GM12891 (cell line): ENCODE measurements at places on chromosomes 1 and 21.

DNA sequence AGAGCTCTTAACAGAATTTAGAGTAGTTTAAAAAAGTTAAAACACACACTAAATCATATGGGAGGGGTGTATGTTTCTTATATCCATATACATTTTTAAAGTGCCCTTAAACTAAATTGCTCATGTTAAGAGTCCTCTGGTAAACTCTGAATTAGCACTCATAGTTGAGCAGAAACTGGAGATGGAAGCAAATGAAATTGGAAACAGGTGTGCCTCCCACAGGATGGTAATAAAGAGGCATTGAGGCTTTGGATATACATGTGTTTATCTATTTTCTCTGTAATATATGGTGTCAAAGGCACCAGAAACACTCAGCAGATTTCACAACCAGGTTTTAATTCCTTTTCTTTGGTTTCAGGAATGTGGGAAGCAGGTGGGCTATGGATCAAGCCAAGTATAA lies 188.6 kb downstream of the HS2ST1 start:
- DNase-seq, result no peak

DNA sequence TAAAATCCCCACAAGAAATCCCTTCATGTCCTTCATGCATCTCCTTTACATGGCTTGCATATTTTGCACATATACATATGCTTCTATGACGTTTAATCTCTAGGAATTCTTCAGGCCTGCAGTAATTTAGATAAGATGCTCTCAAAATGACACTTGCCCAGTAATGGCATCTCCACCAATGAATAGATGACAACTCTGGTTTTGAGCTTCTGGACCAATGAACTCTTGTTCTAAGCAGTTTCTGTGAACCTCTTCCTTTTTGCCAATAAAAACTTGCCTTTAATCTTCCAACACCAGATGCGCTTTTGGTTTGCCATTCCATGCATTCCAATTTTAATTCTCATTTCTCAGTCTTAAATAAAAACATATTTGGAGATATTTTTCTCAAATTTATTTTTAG lies 189.8 kb upstream of the OLFM3 start:
- no peak for DNase-seq

- no peak for DNase-seq
Measured at GRCh38 chr1:9766759-9767442, 56.9 kb downstream of the CLSTN1 start.

GRCh38 chr1:167762061-167762746 lies 40.4 kb downstream of the MPZL1 start:
- no peak for DNase-seq

GRCh38 chr1:68442822-68443556 lies 6.8 kb downstream of the RPE65 start:
- no peak for DNase-seq

GRCh38 chr1:168835791-168836190 lies 106.8 kb upstream of the DPT start:
- no peak for DNase-seq

DNA sequence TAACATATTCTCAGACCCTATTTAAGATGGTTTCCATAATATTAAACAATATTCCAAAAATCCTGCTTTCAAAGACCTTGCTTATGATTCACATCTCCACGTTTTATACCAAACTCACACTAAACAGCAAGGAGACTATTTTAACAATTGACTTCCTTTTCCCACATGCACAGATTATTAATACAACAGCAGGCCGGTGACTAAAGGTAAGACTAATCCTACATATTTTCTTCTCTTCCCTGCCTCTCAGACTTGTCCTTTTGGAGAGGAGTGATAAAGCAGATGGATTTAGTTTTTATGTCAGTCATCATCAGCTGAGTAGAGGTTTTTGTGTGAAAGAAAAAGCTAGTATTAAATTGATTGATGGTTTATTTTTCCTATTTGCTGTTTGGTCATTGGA lies 400.6 kb downstream of the NTNG1 start:
- DNase-seq, result no peak

DNA sequence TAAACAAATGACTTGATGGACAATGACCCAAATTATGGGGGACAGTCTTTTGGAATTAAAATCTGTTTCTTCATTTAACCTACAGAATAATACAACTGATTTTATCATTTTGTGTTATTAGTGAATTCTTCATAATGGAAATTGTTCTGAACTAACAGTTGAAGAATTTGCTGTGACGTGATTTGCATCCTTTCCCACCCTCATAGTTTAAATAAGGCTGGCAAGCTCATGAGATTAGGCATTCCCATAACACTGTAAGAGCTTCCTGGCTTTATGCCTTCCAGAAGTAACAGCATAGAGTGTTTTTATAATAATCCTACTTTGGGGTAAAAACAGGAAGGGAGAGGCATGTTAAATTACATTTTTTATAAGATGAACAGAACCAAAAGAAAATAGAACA lies 95.7 kb downstream of the ATP6V1G3 start:
- no peak for DNase-seq

DNA sequence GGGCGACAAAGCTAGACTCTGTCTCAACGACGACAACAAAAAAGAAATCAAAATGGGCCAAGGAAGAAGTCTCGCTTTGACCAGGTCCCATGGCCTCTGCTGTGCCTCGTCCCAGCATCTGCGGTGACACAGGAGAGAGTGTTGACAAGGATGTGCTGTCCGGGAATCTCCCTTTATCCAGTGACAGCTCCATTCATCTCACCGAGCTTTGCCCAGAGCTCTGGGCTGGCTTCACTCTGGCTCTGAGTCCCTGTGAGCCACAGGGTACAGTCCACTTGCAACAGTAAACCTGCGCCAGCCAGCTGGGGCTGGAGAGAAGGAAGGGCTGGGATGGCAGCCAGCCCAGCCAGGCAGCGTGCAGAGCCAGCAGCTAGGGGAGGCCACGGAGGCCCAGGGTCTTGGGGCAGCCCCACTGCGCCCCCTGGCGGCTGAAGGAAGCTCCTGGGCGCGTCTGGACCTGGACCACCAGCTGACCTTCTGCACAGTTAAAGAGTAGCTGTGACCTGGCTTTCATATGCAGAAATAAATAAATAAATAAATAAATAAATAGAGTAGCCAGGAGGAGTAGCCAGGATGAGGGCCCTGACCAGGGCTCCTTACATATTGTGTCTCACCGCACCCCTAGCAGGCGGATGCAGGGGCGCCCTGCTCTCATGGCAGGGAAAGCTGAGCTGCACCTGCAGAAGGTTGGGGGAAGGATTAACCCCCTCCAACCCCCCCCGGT lies 29.7 kb downstream of the ENO1 start:
- DNase-seq, result peak; percentile 84

- DNase-seq, result no peak
Measured at GRCh38 chr21:29384683-29385359, 86.1 kb downstream of the BACH1 start.

- DNase-seq, result no peak
Measured at GRCh38 chr1:99279525-99279924, 15.2 kb downstream of the PLPPR4 start.

- DNase-seq, result no peak
Measured at GRCh38 chr1:206579747-206580437, 32.4 kb downstream of the EIF2D start.

- no peak for DNase-seq
Measured at GRCh38 chr1:46464013-46464548, 25.6 kb upstream of the DMBX1 start.

DNA sequence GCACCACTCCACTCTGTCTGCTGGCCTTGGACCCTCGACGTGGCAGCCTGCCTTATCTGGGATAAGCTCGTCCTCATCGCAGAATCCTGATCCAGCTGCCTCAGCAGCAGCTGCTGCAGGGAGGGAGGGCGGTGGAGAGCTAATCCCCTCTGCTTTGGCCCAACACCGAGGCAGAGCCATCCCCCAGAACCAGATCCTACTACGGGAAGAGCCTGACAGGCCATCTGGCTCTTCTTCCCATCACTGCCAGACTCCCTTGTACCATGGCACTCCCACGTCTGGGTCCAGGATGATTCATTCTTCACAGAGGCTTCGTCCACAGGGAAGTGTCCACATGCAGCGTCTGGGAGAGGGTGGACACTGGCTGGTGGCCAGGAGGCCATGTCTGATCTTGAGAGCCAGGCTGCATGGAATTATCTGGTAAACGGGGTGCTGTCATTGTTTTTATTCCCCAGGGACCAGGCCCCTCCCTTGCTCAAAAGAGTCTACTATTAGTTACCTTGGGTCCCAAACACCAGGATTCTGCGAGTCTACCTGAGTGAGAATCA lies 14.6 kb upstream of the PKP1 start:
- no peak for DNase-seq

GRCh38 chr1:236396665-236397043 lies 2.6 kb downstream of the EDARADD start:
- no peak for DNase-seq

- no peak for DNase-seq
Measured at GRCh38 chr1:186620566-186621350, 59.5 kb downstream of the PTGS2 start.

- DNase-seq, result no peak
Measured at GRCh38 chr1:243501002-243501401, 245.2 kb downstream of the SDCCAG8 start.

GRCh38 chr1:248805876-248806275 lies 19.8 kb downstream of the SH3BP5L start:
- DNase-seq, result no peak

- DNase-seq, result no peak
Measured at GRCh38 chr1:68673771-68674170, 176.9 kb upstream of the DEPDC1 start.

GRCh38 chr1:202126426-202126825 lies 3.7 kb downstream of the GPR37L1 start:
- no peak for DNase-seq

GRCh38 chr1:236141447-236142252 lies 689 bp upstream of the GPR137B start:
- DNase-seq, result peak; percentile 60

DNA sequence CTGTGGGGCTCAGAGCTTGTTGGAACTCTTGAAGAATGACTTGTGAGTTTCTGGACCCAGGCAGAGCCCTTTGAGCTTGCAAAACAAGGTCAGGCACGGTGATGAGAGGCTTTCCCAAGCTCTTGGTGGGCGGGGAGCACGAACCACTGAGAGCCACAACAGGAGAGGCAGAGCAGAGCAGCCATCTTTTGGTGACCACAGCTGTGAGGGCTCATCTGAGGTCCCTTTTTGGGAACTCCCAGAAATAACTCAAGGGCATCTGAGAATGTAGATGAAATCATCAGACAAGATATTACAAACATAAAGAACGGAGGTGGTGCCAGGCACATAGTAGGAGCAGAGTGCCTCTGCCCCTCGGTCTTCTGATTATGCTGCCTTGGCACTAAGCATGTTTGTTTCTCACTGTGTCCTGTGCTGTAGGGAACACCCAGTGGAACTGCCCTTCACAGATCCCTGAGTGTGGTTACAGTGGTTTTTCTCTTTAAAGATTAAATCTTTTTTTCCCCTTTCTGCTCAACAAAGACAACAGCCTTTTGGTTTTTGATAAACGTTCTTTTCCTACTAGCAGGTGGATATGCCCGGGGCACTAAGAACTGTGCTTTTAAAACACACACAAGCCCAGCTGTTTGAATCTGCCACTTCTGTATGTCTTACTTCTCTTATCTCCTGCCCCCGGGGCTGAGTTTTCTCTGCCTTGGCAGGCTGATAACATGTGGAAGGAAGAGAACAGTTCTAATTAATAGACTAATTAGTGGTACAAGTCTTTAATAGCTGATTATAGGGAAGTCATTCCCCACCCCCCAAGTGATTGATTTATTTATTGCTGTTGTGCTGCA lies 37.7 kb downstream of the CD34 start:
- no peak for DNase-seq

GRCh38 chr1:6745073-6745472 lies 40.2 kb upstream of the CAMTA1 start:
- no peak for DNase-seq

DNA sequence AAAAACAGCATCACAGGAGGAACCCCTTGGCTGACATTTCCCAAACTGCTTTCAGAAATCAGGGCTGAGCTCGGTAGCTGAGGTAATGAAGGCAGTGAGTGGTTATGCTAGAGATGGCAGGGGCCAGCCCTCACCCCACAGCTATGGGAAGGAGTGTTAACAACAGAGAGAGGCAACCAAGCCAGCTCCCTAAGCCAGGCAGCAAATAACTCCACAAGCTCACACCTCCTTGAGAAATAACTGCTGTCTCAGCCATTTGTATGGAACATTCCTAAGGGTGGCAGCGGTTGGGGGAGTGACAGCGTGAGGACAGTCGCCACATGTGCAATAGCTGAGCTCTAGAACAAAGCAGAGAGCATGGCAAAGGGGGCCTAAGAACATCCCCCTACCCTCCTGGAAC lies 42.6 kb downstream of the LMX1A start:
- DNase-seq, result no peak

DNA sequence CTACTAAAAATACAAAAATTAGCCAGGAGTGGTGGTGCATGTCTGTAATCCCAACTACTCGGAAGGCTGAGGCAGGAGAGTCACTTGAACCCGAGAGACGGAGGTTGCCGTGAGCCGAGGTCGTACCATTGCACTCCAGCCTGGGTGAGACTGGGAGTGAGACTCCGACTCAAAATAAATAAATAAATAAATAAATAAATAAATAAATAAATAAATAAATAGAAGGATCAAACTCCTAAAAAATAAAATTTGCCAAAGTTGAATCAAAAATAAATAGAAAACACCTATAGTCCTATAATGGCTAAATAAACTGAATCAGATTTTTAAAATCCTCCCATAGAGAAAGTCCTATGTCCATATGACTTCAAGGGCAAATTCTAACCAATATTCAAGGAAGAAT lies 15.2 kb upstream of the PEX19 start:
- no peak for DNase-seq

DNA sequence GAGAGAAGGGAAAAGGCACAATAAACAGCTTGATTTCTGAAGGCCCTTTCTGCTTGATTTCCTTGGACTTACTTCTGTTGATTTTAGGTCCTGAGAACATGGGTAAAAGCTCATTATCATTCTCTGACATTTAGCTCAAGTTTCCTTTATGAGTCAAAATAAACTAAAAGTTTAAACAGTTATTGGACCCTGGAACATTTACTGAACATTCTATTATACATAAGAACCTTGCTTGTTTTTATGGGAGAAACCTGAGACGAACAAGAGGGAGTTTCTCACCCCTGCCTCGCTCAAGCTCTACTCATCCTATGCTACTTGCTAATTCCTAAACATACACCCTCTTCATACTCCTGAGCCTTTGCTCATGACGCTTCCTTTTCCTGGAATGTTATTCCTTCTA lies 538.3 kb upstream of the PKN2 start:
- DNase-seq, result no peak

- no peak for DNase-seq
Measured at GRCh38 chr1:55180075-55180670, 35.0 kb downstream of the USP24 start.

DNA sequence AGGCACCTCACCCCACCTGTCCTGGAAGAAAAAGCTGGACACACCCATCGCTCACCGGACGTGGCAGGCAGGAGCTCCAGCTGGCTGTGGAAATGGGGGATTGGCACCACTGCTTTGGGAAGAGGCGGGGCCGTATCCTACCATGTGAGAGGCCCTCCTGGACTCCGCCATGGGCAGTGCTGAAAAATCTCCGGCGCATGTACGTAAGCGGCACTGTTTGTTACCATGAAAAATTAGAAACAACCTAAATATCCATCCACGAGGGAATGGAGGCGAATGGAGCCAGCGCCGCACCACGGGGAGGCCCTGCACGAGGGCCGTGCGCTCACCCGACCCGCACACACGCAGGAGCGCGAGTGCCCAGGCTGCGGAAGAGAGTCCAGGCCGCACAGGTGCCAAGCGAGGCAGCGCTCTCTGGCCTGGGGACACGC lies 3.1 kb downstream of the KRTAP10-8 start:
- no peak for DNase-seq
